ENCODE measurements at places on chromosomes 5 and 9.

DNA sequence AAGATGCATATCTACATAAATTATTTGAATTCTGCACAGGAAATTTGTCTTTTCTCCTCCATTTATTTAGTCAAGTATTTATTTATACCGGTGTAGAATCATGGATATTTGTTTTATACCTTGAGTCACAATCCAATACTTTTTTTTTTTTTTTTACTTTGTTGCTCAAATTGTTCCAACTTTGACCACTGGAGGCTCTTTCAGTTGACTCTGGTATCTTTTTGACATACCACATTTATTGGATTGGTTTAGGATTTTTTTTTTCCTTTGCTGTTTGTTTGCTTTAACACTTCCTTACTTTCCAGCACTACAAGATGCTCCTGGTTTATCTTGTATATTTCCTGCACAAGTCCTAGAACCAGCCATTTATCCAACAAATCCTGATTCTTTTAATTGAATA lies 543.1 kb upstream of the RIOK2 start:
- no peak for DNase-seq

- no peak for DNase-seq
Observed at GRCh38 chr9:108130905-108131304, 641.3 kb upstream of the KLF4 start.

- DNase-seq = no peak
Observed at GRCh38 chr9:27595733-27596132, 22.5 kb upstream of the C9orf72 start.

- no peak for DNase-seq
Observed at GRCh38 chr5:123105864-123106263, 16.8 kb downstream of the PRDM6 start.

DNA sequence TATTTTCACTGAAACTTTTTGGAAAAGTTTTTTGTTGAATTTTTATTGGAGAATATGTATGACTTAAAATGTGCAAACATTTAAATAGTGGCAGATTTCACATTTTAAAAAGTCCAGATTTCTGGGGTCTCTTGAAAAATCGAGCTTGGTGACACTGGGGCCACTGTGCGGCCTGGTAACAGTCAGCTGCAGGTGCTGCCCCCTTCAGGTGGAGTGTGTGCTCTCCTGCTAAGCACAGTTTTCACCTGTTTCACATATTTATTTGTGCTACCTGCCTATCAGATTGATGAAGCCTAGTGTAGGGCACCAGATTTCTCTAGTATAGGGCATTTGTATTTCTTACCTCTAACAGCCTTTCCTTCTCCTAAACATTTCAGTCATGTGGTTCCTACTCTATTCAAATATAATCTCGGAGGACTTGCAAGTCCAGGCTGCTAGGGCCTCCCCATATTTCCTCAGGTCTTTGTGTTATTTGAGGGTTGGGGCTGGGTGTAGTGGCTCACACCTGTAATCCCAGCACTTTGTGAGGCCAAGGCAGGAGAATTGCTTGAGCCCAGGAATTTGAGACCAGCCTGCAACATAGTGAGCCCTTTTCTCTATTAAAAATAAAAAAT lies 95.8 kb upstream of the KLF9 start:
- DNase-seq = no peak

GRCh38 chr5:133962131-133962530 lies 6.3 kb downstream of the C5orf15 start:
- DNase-seq = no peak

DNA sequence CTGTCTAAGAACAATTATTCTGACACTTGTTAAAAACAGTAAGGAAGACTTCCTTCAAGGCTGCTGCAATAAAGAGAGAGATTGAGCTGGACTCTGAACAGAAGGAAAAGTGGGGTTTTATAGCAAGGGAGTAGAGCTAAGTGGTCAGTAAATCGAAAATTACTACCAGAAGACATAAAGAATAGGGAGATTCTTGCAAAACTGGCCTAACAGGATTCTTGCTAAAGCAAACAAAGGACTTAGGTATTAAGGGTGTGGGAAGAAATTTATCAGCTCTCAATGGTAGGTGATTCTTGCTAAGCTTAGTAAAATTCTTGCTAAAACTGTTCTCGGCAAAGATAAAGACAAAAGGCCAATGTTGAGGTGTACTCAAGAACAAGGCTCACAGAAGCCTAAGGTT lies 300.5 kb downstream of the SLCO4C1 start:
- no peak for DNase-seq

- no peak for DNase-seq
Observed at GRCh38 chr5:110751902-110752762, 13.3 kb downstream of the SLC25A46 start.

- no peak for DNase-seq
Observed at GRCh38 chr9:9124616-9125015, 1325.0 kb upstream of the DMAC1 start.

GRCh38 chr5:159746707-159747106 lies 169.6 kb upstream of the ADRA1B start:
- no peak for DNase-seq

- peak; percentile 37 for DNase-seq
Observed at GRCh38 chr5:160165137-160166068, 46.2 kb upstream of the PWWP2A start.

GRCh38 chr9:33453286-33453860 lies 6.0 kb upstream of the AQP3 start:
- DNase-seq = no peak

- peak; percentile 57 for DNase-seq
Observed at GRCh38 chr9:101028346-101029314, at the start of gene PLPPR1. TSS of gene PLPPR1 (plus strand) at chr9:101028727.

DNA sequence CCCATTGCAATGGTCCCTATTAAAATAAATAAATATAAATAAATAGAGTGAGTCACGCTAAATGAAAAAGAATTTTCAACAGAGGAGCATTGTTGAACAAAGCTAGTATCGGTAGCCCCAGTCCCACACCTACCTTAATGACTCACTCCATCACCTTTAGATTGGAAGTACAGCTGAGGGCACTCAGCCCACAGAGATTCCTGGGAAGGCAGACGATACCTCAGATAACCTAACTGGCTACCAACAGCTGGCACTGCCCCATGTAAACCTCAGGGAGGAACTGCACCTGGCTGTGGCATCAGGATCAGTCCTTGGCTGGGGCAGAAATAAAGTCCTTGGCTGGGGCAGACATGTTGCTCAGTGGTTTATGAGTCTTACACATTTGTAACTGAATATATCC lies 49.3 kb downstream of the SPRY4 start:
- DNase-seq = no peak

- DNase-seq = no peak
Observed at GRCh38 chr5:13207112-13207511, 737.4 kb downstream of the DNAH5 start.

GRCh38 chr5:150461231-150461630 lies 11.7 kb upstream of the RPS14 start:
- DNase-seq = no peak

- no peak for DNase-seq
Observed at GRCh38 chr5:137470111-137470920, 28.8 kb downstream of the SPOCK1 start.

- DNase-seq = no peak
Observed at GRCh38 chr5:160071516-160071915, 47.7 kb downstream of the PWWP2A start.

DNA sequence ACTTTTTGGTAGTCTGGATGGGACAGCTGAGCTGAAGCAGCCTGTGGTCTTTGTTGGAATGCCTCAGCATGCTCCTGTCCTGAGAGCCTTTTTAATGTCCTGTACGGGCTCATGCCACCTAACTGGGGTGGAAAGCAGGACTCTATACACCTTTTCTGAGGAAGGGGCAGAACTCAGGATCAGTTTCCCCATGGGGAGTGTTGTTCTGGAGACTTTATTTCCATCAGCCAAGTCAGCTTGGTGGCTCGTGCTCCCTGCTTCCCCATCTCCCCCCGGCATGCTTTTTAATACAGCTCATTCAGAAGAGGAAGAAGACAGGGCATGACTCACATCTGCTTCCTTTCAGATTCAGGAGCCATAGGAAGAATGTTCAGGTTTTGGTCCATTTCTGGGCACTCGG lies 5.1 kb upstream of the SEPTIN8 start:
- no peak for DNase-seq

DNA sequence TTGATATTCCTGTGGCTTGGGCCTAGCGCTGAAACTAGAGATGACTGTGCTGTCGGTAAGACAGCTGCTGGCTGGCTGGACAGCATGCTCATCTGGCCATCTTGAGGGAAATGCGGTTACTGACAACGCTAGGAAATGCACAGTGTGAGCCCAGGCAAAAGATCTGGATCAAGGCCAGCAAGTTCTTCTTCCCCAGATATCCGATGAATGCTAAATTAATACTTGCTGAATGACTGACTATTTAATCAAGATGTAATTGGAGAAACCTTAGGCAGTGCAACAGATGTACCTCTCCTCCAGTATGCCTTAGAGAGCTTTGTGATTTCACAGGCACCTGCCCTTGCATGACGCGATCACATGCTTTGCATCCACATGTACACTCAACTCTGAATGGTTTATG lies 659.1 kb downstream of the EFNA5 start:
- no peak for DNase-seq

GRCh38 chr5:87787625-87788256 lies 375.0 kb upstream of the CCNH start:
- DNase-seq = no peak

DNA sequence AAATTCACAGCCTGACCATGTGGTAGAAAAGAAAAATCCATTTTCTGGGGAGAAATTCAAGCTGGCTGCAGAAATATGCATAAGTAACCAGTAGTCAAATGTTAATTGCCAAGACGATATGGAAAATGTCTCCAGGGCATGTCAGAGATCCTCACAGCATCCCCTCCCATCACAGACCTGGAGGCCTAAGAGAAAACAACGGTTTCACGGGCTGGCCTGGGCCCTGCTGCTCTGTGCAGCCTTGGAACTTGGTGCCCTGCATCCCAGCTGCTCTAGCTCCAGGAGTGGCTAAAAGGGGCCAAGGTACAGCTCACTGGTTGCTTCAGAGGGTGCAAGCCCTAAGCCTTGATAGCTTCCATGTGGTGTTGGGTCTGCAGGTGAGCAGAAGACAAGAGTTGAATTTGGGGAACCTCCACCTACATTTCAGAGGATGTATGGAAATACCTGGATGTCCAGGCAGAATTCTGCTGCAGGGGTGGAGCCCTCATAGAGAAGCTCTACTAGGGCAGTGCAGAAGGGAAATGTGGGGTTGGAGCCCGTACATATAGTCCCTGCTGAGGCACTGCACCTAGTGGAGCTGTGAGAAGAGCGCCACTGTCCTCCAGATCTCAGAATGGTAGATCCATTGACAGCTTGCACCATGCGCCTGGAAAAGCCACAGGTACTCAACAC lies 49.7 kb downstream of the PTBP3 start:
- no peak for DNase-seq

- no peak for DNase-seq
Observed at GRCh38 chr5:57277085-57277484, 103.2 kb downstream of the GPBP1 start.

DNA sequence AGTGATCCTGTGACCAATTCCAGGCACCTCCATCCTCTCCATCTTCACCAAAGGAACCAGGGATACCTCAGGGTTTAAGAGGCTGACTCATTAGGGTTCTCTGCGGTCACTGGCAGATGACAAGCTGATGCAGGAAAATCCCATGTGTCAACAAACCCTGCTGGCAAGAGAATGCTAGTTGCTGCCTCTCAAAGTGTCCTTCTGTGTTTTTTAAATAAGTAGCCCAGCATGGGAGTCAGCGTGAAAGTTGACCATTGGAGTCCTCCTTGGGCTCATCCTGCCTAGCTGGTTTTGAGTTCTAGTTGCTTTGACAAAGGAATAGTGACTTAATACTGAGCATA lies 200.2 kb downstream of the SLIT3 start:
- DNase-seq = no peak

GRCh38 chr5:15558240-15558639 lies 58.3 kb downstream of the FBXL7 start:
- no peak for DNase-seq

- no peak for DNase-seq
Observed at GRCh38 chr9:38393128-38393796, 760 bp downstream of the ALDH1B1 start.

DNA sequence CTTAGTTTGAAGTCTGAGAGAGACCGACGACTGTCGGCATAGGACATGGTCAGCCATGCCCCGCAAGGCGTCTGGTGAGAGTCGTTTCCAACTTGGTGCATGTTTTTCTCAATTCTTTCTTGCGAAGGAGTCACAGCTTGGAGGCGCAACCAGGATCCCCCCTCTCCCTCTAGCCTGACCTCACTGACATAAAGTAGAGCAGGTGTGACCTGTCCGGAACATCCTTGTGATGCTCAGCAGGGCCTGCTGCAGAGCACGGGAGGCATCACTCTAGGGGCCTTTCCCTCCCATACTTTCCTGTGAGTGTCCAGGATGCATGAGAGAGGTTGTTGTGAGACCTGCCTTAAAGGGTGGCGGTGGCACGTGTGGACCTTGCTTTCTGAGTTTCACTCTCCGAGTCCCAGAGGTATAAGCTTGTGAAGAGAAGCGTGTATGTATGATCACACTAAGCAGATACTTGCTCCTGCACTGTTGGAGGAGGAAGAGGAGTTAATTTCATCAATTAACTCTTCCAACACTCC lies 5.0 kb downstream of the TENT4A start:
- DNase-seq = no peak

DNA sequence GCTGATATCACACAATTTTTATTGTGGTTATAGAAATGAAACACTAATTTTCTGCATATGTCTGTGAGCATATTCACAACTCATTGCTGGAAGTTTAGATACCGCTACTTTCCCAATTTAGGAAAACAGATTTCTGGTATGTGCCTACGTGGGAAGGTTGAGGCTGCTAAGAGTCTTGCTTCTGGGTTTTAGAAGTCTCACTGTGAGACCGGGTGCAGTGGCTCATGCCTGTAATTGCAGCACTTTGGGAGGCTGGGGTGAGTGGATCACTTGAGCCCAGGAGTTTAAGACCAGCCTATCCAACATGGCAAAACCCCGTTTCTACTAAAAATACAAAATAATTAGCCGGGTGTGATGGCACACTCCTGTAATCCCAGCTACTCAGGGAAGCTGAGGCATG lies 39.6 kb downstream of the UBAP1 start:
- DNase-seq = no peak

DNA sequence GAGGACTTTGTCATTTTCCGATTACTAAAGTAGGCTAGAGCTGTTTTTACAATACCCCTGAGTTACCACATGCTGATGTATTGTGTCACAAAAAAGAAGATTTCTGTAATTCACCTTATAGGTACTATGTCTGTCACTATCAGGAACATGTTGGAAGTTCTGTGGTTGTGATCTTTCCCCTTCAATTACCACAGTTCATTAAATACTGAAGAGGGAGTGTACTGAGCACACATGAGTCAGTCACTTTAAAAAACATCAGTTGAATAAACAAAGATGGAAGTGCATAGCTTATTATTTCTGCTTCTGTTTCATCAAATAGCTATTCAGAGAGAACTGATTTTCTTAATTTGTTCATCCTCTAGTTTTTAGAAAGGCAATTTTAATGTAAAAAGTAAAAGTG lies 31.7 kb downstream of the AP3S1 start:
- no peak for DNase-seq

GRCh38 chr9:132575005-132575609 lies 7.3 kb upstream of the BARHL1 start:
- peak; percentile 87 for DNase-seq

DNA sequence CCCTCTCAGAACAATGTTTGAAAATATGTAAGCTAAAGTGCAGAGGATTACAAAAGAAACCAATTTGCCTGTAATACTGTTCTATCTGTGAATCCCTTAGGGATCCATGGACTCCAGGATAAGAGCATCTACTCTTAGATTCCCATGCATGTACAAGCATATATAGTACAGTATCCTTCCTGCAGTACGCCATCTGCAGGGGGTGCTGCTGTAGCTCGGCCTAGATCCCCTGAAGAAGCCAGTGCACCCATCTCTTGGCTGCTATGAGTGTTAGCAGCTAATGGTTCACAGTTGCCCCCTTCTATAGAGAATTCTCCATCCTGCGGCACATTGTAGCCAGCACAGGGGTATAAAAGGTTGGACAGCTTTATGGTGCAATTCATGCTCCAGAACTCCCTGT lies 61.8 kb upstream of the SLC30A5 start:
- no peak for DNase-seq

Data from D721Med (cell line).